ENCODE measurements at places on chromosomes 6 and 20. TPM values are rescaled to one million over a fixed set of nuclear protein-coding genes. Genes with fewer than 3 reads are reported as not detected.

SMLR1 gene
- not detected for total RNA-seq

C6orf62 gene
- total RNA-seq, result 134 TPM

DNA sequence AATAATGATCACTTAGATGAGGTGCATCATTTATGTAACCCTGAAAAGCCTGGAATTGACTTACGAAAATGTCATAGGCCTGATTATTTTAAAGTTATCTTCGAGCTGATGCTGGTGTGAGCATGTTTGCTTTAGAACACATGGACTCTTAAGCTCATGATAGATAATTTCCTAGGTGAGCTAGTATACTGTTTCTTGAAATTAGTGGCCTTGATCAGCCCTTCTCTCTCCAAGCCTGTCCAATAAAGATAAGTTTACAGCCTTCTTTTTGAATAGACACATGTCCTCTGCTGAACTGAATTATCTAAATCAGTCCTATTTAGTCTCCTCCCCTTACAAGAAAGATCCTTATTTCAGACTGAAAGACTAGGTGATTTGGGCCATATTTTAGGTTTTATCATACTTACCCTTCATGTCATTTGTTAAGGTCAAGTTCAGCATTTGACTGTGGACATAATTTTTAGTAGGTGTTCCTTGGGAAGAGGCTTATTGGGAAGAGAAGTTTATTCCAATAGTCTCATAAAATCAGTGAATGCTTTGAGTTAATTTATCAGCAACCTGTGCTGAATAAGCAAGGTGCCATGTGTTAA, 15.3 kb downstream of the FOXO3 start:
- no peak for DNase-seq

DNA sequence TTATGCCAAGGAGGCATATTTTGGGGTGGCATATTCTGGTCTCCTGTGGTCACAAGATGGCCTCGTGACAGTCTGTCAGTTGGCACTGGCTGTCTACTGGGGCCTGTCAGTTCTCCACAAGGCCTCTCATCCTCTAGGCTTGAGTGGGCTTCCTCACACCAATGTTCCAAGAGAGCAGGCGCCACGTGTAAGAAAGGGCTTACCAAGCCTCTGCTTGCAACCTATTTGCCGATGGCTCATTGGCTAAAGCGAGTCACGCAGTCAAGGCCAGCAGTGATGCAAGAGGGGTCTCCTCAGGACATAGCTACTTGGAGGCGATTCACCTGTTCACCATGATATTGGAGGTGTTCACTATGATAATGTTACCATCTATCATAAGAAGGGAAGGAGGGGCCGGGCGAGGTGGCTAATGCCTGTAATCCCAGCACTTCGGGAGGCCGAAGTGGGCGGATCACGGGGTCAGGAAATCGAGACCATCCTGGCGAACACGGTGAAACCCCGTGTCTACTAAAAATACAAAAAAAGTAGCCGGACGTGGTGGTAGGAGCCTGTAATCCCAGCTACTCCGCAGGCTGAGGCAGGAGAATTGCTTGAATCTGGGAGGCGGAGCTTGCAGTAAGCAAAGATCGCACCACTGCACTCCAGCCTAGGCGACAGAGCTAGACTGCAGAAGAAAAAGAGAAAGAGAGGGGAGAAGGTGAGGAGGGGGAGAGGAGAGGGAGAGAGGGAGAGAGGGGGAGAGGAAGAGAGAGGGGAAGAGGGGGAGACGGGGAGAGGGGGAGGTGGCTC, 35.3 kb downstream of the C6orf52 start:
- no peak for DNase-seq

- DNase-seq, result no peak
Measured at GRCh38 chr20:58889798-58890517, 37.4 kb downstream of the GNAS start.

GRCh38 chr6:56440551-56440981, 193.2 kb upstream of the COL21A1 start:
- DNase-seq, result no peak
